ENCODE measurements at places on chromosomes 2 and 18.
A peak's percentile ranks its signal among the peaks of the same experiment; 100 is the strongest.

DNA sequence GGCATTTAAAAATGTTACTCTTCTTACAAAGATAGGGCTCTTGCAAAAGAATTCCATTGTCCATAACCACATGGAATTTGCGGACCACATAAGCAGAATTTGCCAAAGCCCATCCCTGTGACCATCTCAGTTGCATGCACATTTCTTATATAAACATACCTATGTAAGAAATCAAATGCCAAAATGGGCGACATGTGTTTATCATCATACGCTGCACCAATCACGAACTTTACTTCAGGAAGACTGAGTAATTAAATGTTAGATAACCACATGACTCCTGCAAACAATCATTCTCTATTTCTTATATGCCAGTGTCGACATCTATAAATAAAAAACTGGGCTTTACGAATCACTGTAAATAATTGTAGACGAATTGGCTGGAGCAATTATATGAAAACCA, 186.1 kb upstream of the RBMS1 start:
- DNase-seq: no peak

GRCh38 chr2:5315512-5315911, 376.7 kb upstream of the SOX11 start:
- no peak for DNase-seq

- DNase-seq: peak; percentile 16
Observed at GRCh38 chr2:131034122-131035051, 58.9 kb downstream of the FAM168B start.

GRCh38 chr18:2412996-2413751, 158.1 kb downstream of the METTL4 start:
- DNase-seq: no peak

GRCh38 chr2:170359466-170359865, 181.5 kb downstream of the MYO3B start:
- DNase-seq: no peak

- no peak for DNase-seq
Observed at GRCh38 chr2:200383380-200384110, 77.1 kb downstream of the SPATS2L start.

DNA sequence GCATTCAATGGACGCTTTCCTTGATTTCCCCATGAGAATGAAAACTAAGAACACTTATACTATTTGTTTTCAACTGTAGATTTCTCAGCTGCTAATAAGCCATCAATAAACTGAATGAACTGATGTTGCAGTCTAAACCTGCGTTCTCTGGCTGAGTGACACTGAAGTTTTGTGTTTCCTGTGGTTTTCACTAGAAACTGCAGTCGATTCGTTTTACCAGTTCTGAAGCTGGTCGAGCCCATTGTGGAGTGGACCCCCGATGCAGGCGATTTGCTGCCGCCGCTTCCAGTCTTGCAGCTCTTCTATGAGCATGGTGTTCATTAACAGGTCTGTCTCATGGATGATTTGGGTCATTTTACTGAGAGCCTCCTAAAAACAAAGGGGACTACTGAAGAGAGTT, 50.6 kb upstream of the STAT1 start:
- no peak for DNase-seq

DNA sequence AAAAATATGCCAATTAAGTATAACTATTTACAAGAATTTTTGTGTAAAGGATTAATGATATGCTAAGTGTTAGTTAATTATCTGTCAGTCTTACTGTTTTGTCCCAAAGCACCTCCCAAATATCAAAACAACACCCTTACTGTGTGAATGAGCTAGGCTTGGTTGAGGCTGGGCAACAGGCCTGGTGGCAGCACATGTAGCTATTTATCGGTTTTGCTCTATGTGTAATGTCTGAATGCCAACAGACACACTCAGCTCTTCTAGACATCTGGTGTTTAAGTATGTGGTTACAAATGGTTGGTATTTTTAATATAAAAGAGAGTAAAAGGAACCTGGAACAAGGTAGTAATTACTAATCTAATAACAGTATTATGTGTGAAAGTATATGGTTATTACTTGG, 175.3 kb downstream of the RAB3GAP1 start:
- DNase-seq: no peak

DNA sequence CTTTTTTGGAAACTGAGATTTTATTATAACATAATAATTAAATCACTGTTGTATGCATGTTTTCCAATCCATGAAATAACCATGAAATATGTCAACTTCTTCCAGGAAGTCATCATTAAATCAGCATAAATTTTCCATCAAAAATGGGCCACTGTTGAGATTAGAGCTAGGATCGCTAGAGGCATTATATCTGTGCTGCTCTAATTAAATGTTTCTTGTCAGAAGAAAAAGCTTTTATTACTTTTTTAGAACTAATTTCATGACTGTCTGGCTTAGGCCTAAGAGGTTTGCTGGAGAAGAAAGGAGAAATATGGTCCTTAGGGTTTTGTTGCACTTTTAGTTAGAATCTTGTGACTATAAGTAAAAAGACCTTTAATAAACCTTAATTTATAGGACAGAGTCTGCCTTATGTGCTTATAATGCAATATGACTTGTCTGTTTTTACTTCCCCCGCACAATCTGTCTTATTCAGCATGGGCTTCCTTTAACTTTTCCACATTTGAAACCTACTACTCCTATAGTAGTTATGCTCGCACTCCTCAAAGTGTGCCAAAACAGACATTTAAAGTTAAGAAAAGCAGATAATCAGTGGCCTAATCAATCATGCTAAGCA, 363.4 kb upstream of the GCFC2 start:
- no peak for DNase-seq

GRCh38 chr2:69827796-69828540, 1.5 kb upstream of the GMCL1 start:
- no peak for DNase-seq

- no peak for DNase-seq
Observed at GRCh38 chr18:27604583-27604982, 419.5 kb upstream of the CHST9 start.

GRCh38 chr18:52070291-52070756, 269.7 kb upstream of the DCC start:
- DNase-seq: no peak

DNA sequence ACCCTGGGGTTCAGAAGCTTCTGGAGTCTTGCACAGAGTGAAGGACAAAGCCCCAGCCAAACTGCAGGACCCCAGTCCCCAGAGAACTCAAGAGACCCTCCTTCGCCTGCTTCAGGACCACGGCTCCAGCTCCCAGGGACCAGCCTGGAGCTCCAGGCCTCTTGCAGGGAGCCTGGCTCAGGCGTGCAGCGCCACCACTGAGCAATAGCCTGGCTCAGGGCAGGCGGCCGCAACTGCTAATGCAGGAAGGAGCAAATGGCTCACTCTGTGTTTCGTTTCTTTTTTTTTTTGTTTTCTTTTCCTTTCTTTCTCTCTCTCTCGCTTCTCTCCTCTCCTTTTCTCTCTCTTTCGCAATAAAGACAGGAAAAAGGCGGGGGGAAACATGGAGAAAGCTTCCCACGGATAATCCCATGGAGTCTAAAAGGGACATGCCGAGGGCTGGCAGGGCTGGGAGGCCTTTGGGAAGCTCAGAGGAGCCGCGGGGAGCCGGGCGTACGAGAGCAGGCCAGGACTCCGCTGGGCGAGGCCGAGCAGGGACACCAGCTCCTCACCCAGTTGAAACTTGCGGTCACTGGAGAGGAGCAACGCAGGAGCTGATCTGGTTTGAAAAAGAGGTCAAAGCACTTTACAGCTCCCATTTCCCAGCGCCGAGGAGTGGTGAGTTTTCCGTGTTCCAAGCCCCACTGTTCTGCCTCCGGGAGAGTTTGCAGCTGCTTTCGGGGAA, 244.8 kb downstream of the TWIST2 start:
- DNase-seq: no peak

GRCh38 chr2:118185210-118186109, 97.2 kb downstream of the INSIG2 start:
- DNase-seq: no peak

GRCh38 chr2:203535784-203536585, 884 bp upstream of the RAPH1 start:
- DNase-seq: no peak

GRCh38 chr2:189363559-189363958, 77.7 kb upstream of the WDR75 start:
- no peak for DNase-seq

DNA sequence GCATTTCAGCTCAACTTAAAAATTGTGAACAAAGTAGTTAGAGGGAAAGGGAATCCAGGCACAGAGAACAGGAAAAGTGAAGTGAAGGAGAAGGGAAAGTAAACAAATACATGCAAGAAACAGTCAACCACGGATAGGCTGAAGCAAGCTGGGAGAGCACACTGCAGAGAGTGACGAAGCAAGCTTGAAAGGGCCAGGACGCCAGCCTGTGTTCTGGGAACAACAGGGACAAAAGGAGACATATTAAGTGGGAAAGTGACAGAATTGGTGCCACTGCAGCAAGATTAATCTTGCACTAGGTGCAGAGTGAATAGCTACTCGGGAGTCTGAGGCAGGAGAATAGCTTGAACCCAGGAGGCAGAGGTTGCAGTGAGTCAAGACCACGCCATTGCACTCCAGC, 197.3 kb downstream of the SOX11 start:
- DNase-seq: no peak

- DNase-seq: no peak
Observed at GRCh38 chr2:44543773-44544725, 182.3 kb downstream of the CAMKMT start.

- DNase-seq: no peak
Observed at GRCh38 chr2:41598161-41598894, 449.5 kb upstream of the PKDCC start.
